Activated naive CD8-positive, alpha-beta T cell treated with anti-CD3 and anti-CD28 coated beads, Interleukin-2, amount 50 U/mL, for 24 hours (primary cell): ENCODE measurements at places on chromosomes 4 and X.

DNA sequence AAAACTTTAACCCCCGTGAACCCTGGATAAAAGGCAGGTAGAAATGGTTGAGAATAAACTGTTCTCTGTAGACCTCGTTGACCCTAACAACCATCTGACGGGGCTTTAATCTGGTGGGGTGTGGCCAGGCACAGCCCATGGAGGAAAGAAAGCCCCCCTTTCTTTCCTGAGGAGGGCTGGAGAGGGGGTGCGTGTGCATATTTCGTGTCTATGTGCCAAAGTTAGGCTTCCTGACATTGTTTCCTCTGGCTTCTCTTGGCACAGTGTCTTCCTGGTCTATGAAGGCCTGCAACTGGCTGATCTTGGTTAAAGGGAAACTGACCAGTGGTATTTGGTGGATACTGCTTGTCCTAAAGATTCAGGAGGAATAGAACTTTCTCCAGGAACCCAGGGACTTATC lies 97.1 kb downstream of the MGST2 start:
- no peak for DNase-seq

DNA sequence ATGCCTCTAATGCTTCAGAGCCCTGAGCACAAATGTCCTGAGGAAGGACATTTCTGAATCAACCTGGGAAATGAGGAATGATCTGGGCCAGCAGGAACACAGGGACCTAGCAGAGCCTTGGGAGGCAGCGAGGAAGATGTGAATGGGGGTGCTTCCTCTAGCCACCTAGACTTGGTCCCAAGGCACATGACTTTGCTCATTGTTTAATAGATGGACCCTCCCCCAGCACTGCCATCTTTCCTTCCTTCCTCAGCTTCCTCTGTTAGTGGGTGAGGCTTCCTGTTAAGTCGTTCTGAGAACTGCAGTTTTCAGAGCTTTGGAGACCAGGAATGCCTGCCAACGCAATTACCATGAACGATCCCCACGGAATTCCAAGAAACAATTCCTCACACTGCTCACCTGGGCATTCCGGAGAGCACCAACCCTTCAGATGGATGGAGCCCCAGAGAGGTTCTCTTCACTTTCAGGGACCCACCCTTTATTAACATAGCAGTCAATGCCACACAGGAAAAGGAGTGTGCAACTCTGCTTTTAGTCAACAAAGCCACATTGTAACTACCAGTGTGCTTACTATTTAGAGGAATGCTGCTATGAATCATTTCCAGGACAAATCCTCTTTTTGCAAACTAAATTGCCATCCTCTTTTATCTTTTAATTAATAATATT lies 48.5 kb upstream of the STIM2 start:
- no peak for DNase-seq

GRCh38 chr4:112147697-112148096 lies 2.4 kb downstream of the FAM241A start:
- DNase-seq, result no peak

- peak; percentile 15 for DNase-seq
Observed at GRCh38 chrX:110146521-110146920, 143.6 kb downstream of the TMEM164 start.

- no peak for DNase-seq
Observed at GRCh38 chr4:123606336-123606735, 209.7 kb downstream of the SPRY1 start.

GRCh38 chr4:26048378-26048882 lies 134.4 kb downstream of the SMIM20 start:
- no peak for DNase-seq

- no peak for DNase-seq
Observed at GRCh38 chrX:22345884-22346283, 73.2 kb downstream of the CBLL2 start.

DNA sequence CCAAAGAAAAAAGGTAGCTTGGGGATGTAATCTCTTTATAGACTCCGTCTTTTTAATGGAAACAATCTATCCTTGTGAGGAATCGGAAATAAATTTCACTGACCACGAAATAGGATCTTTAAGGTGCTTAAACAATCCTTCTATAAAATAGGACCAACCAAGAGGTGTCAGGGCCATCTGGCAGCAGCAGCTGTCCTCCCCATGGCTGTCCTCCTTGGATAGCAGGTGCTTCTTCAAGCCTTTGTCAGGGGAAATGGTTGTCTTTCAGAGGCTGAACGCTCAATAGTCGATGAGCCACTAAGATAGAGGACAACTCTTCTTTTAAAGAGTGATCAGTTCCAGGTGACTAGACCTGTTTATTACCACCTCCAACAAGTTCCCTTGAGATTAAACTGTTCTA lies 231.0 kb downstream of the ADGRL3 start:
- no peak for DNase-seq

- DNase-seq, result no peak
Observed at GRCh38 chrX:111519215-111519614, 7.8 kb downstream of the SERTM2 start.

DNA sequence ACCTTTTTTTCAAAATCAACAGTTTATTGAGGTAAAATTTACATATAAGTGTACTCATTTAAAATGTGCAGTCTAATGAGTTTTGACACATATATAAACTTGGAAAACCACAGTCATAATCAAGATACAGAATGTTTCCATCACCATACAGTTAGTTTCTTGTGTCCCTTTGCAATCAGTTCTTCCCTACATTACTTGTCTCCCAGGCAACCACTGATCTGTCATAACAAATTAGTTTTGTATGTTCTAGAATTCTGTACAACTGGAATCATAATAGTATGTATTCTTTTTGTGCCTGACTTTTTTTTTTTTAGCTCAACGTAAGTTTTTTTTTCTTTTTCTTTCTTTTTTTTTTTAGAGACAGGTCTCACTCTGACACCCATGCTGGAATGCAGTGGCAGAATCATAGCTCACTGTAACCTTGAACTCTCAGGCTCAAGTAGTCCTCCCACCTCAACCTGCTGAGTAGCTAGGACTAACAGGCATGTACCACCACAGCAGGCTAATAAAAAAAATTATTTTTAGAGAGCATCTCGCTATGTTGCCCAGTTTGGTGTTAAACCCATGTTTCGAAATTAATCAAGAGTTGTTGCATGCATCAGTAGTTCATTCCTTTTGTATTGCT lies 26.9 kb downstream of the ARFIP1 start:
- DNase-seq, result no peak

GRCh38 chr4:710916-711315 lies 5.3 kb downstream of the PCGF3 start:
- no peak for DNase-seq

DNA sequence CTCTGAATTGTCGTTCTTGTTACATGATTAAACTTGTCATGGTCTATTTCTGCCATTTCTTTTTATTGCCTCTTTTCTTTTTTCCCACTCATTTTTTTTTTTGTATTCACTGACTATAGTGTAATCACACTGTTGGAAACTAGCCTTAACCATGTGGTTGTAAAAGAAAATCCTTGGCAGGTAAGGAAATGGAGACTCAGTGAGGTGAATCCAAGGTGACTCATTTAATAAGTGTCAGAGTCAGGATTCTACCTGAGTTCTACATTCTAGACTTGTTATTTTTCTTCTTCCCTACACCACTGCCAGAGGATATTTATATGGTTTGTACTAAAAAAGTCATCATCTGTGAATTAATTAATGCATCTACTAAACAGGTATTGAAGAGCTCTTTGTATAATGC lies 152.2 kb downstream of the CBLL2 start:
- no peak for DNase-seq

DNA sequence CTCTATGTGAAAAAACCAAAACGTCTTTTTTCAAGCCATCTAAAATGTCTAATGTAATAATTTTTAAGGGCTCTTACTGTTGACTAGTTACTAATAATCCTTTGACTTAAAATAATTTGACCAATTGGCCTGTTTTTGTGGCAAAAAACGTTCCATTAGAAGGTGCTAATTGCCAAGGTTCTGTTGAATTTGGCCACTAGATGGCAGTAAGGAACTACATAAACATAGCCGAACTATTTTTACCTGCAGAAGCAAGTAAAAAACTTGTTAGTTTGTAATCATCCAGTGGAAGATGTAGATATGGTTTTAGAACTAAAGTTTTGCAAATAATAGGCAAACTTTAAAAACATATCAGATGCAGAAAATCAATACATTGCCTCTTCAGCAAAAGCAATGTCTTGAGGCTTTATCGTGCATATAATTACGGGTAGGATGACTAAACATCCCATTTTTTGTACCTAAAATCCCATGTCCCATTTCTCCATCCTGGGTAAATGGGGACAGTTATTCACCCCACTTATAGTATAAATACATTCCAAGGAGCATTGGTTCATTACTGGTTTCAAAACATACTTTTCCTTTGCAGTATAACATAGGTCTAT lies 57.6 kb downstream of the PROM1 start:
- no peak for DNase-seq

GRCh38 chr4:84325625-84326024 lies 173.5 kb downstream of the NKX6-1 start:
- no peak for DNase-seq

DNA sequence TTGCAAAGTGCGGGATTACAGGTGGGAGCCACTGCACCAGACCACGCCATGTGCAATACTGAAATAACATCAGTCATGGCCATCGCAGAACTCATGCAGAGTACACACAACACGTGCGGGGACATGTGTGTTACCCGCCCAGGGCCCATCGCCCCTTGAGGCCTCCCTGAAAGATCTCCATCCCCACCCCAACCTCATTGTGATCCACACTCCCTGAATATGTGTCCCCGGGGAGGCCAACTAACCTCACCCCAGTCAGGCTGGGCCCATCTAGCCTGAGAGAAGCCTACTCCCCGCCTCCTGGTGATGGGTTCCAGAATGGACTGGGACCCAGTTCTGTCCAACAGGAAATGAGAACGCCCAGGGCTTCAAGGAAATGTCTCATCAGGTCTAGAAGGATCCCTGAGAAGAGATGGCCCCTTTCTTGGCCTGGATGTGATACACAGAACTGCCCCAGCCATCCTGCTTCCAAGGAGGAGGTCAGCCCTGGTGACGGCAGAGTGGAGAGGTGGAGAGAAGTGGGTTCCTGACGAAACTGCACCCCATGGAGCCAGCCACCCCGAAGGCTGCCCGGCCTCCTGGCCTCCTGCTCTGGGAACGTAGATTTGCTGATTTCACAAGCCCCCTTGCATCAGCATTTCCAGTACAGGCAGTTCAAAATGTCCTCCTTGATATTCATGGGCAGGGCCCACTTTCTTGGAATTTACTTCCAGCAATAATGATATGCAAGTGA lies 22.5 kb upstream of the CLDN24 start:
- DNase-seq, result no peak

DNA sequence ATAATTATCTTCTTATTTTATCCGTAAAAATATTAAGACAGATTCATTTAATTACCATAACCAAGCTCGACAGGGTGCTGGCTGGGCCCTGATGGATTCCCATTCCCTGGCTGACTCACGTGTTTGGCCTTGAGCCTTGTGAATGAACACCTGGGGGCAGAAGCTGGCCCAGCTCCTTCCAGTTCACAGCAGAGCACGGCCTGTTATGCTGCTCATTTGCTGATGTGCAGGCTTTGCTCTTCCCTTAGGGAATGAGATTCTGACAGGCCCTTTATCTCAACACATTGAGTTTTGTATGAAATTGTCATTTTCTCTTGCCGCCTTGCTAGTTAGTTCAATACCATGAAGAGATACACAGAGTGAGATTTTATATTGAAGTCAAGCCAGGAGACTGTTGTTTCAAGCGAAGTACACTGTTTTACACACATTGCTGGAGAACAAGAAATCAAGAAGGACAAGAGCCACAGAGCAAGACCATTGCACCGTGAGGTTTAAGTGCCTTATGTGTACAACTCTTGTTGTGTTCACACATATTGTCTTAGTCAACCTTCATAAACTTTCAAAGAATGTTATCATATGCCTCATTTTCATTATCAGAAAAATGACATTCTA lies 1583.3 kb downstream of the STIM2 start:
- no peak for DNase-seq

- no peak for DNase-seq
Observed at GRCh38 chr4:140253556-140254027, 99.6 kb upstream of the MAML3 start.

DNA sequence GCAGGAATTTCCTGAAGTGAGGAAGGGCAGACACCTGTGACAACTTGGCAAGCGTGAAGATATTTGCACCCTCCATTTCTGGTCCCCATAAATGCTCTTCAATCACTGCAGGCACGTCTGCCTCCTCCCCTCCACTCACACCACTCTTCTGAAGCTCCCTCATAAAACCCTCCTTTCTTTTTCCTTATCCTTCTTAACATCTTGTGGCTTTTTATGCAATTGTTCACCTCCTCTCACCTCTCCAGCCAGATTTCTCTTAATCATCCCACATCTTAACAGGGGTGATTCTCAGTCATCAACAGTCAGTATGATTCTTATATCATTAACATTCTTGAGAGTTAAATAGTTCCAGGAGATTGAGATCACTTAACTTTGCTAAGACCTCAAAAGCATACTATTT lies 277.4 kb downstream of the SPRY1 start:
- no peak for DNase-seq

- DNase-seq, result no peak
Observed at GRCh38 chr4:143294310-143294709, 42.4 kb upstream of the GAB1 start.

DNA sequence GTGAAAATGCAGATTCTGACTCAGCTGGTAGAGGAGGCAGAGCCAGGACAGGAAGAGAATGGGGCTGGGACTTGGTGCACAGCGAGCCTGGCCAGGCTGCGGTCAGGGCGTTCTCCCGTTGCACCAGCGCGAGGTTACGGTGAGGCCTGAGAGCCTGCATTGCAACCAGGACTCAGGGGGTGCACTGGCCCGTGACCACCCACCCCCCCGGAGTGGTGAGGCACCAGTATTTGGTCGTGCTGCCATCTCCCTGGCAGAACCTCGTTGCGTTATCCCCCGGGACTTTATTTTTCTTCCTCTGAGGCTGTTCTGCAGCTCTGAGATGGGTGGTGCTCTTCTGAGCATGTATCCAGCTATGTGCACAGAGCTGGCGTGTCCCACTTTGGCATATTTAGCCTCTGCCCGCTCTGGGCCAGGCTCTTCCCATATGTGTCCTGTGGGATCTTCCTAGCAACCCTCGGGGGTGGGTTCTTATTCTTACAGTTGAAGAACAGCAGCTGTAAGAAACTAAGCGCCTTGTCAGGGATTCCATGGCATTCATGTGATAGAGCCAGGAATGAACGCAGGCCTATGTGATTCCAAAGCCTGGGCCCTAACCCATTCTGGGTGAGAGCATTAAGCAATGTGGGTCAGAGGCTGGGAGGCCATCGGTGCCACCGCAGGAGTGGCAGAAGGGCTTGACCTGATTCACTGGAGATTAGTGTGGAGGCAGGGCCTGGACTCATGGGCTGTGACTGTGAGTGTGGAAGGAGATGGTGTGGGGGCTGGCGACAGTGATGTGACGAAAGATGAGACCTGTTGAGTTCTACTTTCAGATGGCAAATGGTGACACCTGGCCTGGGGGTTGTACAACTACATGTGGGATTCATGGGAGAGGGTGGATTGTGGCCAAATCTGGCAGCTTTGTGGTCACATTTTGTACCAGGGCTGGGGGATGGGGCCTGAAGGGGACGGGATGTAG lies 3.1 kb downstream of the TADA2B start:
- DNase-seq, result no peak

- no peak for DNase-seq
Observed at GRCh38 chr4:53537606-53538005, 53.7 kb downstream of the LNX1 start.

- DNase-seq, result no peak
Observed at GRCh38 chr4:173478201-173478912, 51.7 kb downstream of the HAND2 start.

- no peak for DNase-seq
Observed at GRCh38 chr4:121096629-121097028, 24.3 kb upstream of the NDNF start.
